Urothelium cell line (cell line): ENCODE measurements at places on chromosomes 5 and 9.

GRCh38 chr5:141477815-141478214 is 2.0 kb downstream of the PCDHGC3 start:
- no peak for DNase-seq

DNA sequence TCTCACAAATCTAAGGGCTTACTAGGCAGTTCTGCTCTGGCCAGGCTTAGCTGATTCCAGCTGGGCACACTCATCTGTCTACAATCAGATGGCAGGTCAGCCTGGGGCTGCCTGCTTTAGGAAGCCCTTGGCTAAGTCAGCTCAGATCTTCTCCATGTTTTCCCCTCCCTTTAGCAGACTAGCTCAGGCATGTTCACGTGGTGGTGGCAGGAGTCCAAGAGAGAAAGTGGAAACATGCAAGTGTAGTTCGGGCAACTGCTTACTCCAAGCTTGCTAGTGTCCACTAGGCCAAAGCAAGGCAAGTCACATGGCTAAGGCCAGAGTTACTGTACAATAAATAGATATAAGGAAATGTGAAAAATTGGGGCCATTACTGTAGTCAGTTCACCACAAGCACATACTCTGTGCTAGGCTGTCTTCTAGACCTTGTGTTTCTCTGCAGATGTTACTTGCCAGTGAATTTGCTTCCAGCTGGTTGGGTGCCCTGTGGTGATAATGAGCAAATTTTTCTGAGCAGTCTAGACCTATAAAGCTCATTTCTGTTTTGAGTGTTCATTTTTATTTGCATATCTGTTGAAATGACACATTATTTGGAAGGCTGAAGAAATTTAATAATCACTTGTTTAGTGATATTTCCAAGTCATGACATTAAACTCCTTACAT is 38.3 kb downstream of the RECK start:
- DNase-seq = peak; percentile 36

DNA sequence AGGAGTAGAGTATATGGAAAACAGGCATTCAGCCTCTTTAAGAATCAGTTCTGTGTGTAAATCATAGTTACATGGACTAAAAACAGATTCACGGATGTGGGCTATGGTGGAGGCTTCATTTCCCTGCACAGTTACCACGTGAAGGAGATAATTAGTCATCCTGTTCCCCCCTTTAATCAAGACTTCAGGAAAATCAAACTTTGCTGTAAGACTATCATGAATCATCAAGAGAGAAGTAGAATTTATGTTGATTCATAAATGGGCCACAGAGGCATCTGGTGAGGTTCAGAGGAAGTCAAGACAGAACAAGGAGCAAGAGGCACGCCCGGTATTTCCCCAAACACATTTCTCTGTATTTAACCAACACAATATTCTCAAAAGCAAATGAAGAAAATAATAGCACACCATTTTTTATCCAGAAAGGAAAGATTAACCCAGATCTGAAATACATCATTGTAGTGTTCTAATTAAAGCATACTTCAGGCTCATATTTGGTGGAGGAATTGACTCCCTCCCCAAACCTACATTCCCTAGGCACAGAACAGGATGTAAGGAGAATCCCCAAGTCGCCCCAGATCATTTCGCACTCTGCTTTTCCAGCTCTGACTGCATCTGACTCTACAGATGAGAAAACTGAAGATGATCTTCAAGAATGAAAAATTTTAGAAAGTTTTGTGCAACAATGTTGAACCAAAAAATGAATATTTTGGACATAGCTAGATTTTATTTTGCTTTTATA is 175.8 kb upstream of the GAS1 start:
- peak; percentile 36 for DNase-seq

- DNase-seq = no peak
Observed at GRCh38 chr5:61274511-61274911, 57.5 kb upstream of the ZSWIM6 start.

DNA sequence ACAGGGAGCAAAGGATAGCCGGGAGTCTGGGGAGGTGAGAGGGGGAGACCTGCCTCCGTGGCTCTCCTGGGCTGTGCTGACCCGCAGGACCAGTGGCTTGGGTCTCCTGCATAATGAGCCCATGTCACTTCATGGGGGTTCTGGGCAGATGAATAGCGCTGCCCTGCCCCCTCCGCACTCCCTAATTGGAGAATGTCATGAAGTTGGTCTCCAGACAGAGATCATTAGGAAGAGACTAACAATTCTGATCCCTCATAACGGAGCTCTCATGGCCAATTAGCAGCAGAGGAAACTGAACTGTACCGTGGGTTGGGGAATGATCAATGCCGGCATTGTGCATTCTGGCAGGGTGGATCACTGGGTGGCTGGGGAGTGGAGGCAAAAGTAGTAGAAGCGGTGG is 186.1 kb downstream of the FSTL4 start:
- DNase-seq = no peak

DNA sequence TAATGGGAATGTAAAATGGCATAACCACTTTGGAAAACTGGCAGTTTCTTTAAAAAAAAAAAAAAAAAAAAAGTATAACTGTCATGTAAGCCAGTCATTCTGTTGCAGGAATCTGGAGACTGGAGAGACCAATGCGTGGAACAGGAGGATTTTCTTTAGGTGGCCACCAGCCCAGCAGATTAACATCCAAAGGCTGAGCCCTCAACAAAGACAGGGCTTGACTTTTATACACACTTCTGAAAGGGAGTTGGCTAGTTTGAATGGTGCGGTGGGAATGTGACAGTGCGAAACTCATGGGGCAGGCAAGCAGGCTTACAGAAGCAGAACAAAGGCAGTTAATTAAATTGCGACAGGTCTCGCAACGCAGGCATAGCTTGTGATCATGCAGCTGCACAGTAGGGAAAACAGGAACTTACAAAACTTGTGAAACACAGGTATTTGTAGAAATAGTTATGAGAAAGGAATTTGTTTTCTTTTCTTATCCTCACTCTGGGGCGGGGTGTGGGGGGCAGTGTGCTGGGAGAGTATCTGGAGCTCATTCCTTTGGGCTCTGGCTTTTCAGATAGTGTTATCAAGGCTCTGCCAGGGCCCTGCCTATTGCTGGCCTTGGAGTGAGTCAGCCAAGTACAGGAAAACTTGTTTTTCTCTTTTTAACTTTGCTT is 12.0 kb downstream of the UIMC1 start:
- no peak for DNase-seq

- no peak for DNase-seq
Observed at GRCh38 chr5:104494083-104494482, 931.5 kb upstream of the NUDT12 start.

- no peak for DNase-seq
Observed at GRCh38 chr5:14213813-14214585, 70.9 kb downstream of the TRIO start.

DNA sequence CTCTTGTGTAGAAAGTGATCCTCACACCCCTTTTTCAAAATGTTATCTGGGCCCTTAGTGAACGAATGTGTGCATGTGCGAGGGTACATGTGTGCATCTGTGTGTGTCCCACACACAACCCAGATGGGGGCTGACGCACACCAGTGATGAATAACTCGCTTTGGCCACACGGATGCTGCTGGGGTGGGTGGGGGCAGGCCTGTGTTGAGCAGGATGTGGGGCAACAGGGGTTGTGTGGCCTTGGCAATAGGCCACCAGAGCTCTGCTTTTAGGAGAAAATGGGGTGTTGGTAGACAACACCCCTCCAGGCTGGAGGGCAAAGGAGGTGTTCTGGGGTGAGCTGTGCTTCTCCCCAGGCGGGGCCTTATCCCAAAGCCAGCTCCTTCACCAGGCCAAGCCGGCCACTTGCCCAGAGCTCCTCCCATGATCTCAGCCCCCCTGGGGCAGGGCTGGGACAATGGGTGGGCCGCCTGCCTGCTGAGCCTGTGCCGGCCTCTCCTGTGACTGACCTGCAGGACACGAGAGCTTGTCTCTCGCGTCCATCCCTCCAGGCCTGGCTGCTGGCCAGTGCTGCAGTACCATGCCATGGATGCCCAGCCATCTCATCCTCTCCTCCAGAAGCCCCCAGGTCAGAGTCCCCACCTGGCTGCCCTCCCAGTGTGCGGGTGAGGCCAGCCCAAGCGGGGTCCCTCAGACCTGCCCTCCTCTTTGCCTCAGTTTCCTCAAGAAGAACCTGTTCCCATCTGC is 1.7 kb downstream of the DBN1 start:
- DNase-seq = no peak
